Type B pancreatic cell (in vitro differentiated cells): ENCODE measurements at places on chromosomes 3 and 15.
A peak's percentile ranks its signal among the peaks of the same experiment; 100 is the strongest.

GRCh38 chr3:172103724-172104123 is 64.3 kb downstream of the FNDC3B start:
- no peak for DNase-seq

GRCh38 chr3:139396707-139397106 is 7.3 kb upstream of the COPB2 start:
- DNase-seq: no peak

- DNase-seq: no peak
These were observed 34.2 kb downstream of the BDH1 start for GRCh38 chr3:197521277-197522182.

- DNase-seq: peak; percentile 22
These were observed 429.4 kb upstream of the PROK2 start for GRCh38 chr3:72214066-72214951.

DNA sequence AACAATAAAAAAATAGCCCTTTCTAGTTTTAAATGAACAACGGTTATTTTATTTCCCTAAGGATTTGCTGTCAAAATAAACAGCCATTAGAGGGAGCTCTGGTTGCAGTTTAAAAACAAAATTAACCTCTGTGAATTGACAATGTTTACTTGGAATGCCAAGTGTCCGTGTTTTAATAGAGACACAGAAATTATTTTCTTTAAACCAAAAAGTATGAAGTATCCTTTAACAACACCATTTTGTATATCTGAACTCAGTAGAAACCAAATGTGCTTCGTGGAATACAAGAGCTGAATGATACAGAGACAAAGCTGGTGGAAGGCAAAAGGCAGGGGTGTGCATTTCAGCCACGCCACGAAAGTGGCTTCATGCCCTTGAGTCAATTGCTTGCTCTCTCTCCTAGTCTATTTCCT is 74.4 kb downstream of the MOBP start:
- DNase-seq: no peak
